ENCODE measurements at places on chromosomes 1 and 21. TPM values are rescaled to one million over a fixed set of nuclear protein-coding genes. Genes with fewer than 3 reads are reported as not detected.

Gene PTPN7
- 29.4 TPM for total RNA-seq

Gene SLC35F3
- total RNA-seq: not detected

Gene SPATA46
- total RNA-seq: not detected

Gene HPDL
- total RNA-seq: 4.3 TPM

Gene CACHD1
- 0.12 TPM for total RNA-seq

Gene LEMD1
- not detected for total RNA-seq

Gene CA6
- not detected for total RNA-seq

Gene CFHR4
- not detected for total RNA-seq

Gene PLA2G2D
- 0.16 TPM for total RNA-seq

Gene DNALI1
- not detected for total RNA-seq

Gene B3GALT5
- total RNA-seq: not detected

Gene B3GALNT2
- total RNA-seq: 9.5 TPM

Gene ANKRD34A
- 1.4 TPM for total RNA-seq

Gene LRRC38
- not detected for total RNA-seq

Gene KLHL17
- 16.4 TPM for total RNA-seq

Gene FOXD3
- not detected for total RNA-seq

Gene PUM1
- total RNA-seq: 132 TPM

Gene MACF1
- total RNA-seq: 235 TPM

Gene WNT3A
- total RNA-seq: not detected

Gene NR5A2
- 0.07 TPM for total RNA-seq

Gene NPHS2
- not detected for total RNA-seq

Gene COL11A1
- not detected for total RNA-seq

Gene PLA2G2F
- total RNA-seq: not detected

Gene TNFRSF4
- 0.86 TPM for total RNA-seq

Gene ASAP3
- 3.1 TPM for total RNA-seq

Gene FCGR3A
- total RNA-seq: 0.24 TPM

Gene CD1B
- total RNA-seq: not detected

Gene GJB3
- total RNA-seq: not detected

Gene USH2A
- total RNA-seq: not detected

Gene C1orf116
- total RNA-seq: 0.09 TPM

Gene HSPB7
- total RNA-seq: not detected

Gene GOLT1A
- total RNA-seq: not detected

Gene COL16A1
- 0.17 TPM for total RNA-seq

Gene CCDC190
- total RNA-seq: not detected

Gene GREM2
- not detected for total RNA-seq
